PC-9 (cell line): ENCODE measurements at places on chromosomes 3 and 15. TPM values are rescaled to one million over a fixed set of nuclear protein-coding genes. Genes with fewer than 3 reads are reported as not detected.

The CFAP91 gene
- 0.48 and 1.2 TPM in 2 replicates for total RNA-seq

The NEK11 gene
- total RNA-seq: 12.5 and 13.2 TPM in 2 replicates

The TJP1 gene
- 152 and 159 TPM in 2 replicates for total RNA-seq

GRCh38 chr15:30056166-30056565 is 26.6 kb upstream of the GOLGA8J start:
- DNase-seq: no peak

DNA sequence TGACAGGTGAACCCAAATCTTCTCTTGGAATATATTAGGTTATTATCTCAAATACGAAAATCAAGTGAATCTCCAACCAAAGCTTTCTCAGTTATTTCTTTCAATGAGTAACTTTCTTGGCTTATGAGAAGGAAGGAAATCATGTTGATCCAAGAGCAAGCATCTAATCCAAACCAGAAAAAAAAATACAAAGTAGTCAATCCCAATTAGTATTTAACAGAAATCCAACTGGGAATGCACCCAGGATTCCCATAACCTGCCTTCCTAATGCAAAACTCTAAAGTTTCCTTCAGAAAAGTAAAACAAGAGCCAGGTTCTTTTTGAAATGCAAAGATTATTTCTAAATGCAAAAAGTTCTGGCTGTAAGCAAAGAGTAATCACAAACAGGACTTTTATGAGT is 289.3 kb downstream of the SHOX2 start:
- no peak for DNase-seq

GRCh38 chr3:197468167-197468566 is 87.6 kb downstream of the BDH1 start:
- DNase-seq: peak; percentile 20

GRCh38 chr3:11671648-11672100 is 28.0 kb upstream of the VGLL4 start:
- peak; percentile 78 for DNase-seq

DNA sequence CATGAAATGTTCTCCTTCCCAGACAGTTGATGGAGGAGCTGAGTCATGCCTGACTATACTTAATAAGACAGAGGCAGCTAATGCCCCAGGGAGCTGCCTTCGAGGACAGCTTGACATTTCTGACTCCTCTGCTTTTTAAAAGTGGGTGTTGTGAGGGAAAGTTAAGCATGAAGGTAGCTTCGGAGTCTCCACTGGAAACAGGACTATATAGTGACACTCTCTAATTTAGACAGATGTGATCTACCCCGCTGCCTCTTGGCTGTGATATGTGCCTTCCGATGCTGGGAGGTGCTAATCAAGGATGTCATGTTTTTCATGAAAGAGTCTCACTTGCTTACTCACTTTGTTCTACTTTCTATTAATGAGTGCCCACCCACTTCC is 72.7 kb downstream of the IL1RAP start:
- peak; percentile 51 for DNase-seq

- peak; percentile 98 for DNase-seq
These were observed 132.6 kb upstream of the HES1 start for GRCh38 chr3:194003114-194004057.

GRCh38 chr15:63599401-63600000 is 2.3 kb downstream of the FBXL22 start:
- DNase-seq: peak; percentile 64

DNA sequence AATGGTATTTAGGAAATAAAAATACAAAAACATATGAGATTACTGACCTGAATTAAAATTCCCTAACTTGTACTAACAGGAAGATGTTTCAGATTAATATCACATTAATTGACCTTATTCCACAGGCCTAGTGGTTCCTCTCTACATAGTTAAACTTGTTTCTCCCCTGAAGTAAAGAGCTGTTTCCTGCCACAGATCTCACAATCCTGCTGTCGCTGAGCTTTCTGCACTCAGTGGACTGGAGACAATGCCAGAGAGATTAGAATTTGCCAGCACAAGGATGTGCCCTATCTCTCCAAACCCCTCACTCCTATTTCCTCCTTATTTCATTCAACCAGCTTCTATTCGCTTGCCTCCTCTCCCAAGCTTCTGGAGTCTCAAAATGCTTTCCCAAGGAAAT is 130.6 kb downstream of the CTNNB1 start:
- DNase-seq: no peak
